ENCODE measurements at places on chromosomes 1 and 21.
A peak's percentile ranks its signal among the peaks of the same experiment; 100 is the strongest.

GRCh38 chr1:86489242-86489878 is 20.6 kb downstream of the CLCA1 start:
- no peak for DNase-seq

- DNase-seq = no peak
These were observed 215.0 kb downstream of the FMN2 start for GRCh38 chr1:240306673-240307072.

DNA sequence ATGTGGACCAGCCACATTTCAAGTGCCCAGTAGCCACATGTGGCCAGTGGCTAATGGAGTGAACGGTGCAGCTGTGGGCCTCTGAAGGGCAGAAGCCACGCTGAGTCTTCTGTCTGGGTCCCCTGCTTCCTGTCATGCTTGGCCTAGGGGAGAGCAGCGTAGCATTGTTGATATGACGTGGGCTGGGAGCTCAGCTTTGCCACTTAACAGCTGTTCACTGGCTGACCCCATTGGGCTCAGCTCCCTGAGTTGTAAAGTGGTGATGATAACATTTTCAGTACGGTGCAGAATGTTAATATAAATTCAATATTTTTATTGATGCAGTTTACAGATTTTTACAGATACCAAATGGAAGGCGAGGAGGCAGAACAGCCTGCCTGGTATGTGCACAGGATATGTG is 4.5 kb downstream of the PODN start:
- no peak for DNase-seq

GRCh38 chr1:21754583-21754982 is 28.4 kb downstream of the USP48 start:
- no peak for DNase-seq

GRCh38 chr1:88398338-88398737 is 285.7 kb upstream of the PKN2 start:
- no peak for DNase-seq

DNA sequence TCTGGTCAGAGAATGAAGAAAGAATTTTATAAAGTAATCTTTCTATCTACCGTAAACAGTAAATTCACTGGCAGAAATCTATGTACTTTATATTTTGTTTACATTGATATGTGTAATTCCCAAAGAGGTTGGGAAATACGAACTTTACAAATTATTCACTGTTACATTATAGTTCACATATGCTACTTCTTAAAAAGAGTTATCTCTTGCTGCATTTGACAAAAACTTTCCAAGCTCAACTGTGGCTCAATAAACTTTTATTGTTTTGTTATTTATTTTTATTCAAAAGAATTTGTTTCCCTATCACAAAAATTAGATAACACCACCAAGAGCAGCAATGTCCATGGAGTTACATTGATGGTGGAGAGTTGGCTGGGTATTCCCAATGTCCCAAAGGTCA is 201.2 kb upstream of the TNR start:
- DNase-seq = no peak

GRCh38 chr1:148435406-148435805 is 47.7 kb downstream of the PPIAL4G start:
- DNase-seq = no peak

DNA sequence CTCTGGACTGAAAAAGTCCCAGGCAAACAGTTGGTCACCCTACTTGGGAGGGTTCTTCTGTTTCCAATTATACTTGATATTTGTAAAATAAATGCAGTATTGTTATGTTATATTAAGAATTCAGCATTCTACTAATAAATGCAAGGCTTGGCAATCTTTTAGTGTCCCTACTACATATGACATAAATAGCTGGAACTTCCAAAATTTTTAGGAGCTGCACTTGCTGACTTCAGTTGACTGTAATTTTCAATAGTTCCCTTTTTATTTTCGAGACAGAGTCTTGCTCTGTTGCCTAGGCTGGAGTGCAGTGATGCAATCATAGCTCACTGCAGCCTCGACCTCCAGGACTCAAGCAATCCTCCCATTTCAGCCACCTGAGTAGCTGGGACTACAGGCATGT is 20.0 kb downstream of the FOXD3 start:
- DNase-seq = no peak

- DNase-seq = no peak
These were observed 75.5 kb downstream of the VPS13D start for GRCh38 chr1:12305377-12305776.

GRCh38 chr1:157371221-157371620 is 181.1 kb downstream of the FCRL5 start:
- no peak for DNase-seq

GRCh38 chr21:38793926-38794713 is 11.6 kb upstream of the ETS2 start:
- DNase-seq = peak; percentile 81
